ENCODE measurements at places on chromosomes 13 and 19.

GRCh38 chr13:26071691-26072090, 19.9 kb upstream of the SHISA2 start:
- H3K27ac ChIP-seq, result no peak overlapping the region
- H3K4me1 ChIP-seq, result peaks cover 22% of the 10 kb centered on the region
- no peaks in the 10 kb centered on the region for H3K36me3 ChIP-seq
- no peaks in the 10 kb centered on the region for H3K27me3 ChIP-seq
- no peak for DNase-seq

DNA sequence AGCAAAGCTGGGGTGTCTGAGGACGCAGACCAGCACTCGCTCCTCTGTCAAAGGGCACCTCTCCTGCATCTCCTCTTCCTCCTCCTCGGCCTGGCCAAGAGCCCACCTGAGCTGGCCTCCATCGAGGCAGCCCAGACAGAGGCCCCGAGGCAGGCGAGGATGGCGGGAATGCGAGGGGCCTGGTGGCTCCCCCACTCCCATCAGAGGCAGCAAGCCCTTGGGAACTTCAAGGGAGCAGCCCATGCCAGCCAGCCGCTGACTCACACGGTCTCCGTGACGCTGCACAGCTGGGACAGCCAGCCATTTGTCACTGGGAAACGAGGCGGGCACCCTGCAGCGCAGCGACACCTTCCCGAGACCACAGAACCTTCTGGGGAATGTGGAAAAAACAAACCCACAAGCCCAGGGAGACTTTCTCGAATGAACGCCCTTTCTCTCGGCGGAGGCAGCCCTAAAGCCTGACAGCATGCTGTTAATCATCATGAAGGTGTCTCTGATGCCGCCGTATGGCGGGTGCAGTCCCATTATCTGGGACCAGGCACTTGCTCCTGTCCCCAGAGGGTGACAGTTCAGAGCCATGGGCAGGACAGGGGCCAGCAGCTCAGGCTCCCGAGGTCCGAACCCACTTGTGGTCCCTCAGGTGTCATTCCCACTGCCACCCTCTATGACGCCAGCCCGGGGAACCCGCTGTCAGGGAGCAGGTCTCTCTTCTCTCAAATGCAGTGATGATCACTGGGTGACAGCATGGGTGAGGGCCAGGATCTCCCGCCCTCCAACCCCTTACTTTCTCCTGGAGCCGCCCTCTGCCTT, 53.0 kb downstream of the PEPD start:
- no peak overlapping the region for H3K27ac ChIP-seq
- DNase-seq, result no peak
- H3K4me3 ChIP-seq, result no peak overlapping the region

DNA sequence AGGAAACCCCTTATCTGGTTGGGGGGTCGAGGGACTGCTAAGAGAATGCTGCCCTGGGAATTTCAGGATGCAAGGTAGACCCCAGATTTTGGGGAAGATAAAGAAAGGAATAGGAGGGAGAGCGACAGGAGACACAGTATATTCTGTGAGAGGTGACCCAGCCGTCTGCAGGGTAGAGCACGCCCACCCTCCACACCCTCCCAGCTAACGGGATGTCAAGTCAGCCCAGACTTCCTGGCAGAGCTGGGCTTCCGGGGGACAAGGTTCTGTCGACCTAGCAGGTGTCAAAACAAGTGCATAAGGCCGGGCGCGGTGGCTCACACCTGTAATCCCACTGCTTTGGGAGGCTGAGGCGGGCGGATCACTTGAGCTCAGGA, 695 bp upstream of the PRR36 start:
- H3K4me3 ChIP-seq, result no peak overlapping the region
- H3K27me3 ChIP-seq, result peaks cover 47% of the 10 kb centered on the region
- H3K36me3 ChIP-seq, result no peaks in the 10 kb centered on the region
- no peaks in the 10 kb centered on the region for H3K4me1 ChIP-seq

DNA sequence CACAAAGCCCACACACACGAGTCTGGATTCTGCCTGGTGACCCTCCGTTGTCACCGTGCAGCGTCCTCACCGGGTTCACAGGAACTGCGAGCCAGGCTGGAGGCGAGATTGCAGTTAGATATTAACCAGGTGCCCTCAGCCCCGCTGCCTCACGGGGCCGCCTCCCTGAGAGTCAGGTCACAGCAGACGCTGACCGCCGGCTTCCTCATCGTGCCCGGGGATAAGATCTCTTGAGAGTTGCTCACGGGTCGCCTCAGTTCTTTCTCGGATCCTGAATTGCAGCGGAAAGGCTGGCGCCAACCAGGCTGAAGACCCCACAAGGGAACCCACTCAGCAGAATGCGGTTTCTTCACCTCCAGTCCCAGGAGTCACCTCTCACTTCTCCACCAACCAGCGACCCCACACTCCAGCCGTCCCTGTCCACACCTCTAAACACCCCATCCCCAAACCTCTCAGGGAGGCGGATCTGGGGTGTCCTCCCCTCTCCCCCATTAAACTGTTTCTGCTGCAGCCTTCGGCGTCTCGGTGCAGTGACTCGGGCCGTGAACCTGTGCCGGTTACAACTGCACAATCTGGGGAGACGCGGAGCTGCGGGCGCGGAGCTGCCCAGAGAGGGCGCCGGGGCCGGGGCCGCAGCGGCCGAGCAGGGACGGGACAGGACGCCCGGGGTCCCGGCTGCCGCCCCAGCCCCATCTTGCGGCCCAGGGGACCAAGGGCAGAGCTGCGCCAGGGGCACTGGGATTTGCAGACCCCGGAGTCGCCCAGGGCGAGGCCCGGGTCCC, 591 bp downstream of the ZNF823 start:
- H3K27ac ChIP-seq, result peak overlapping the region; percentile 63
- no peaks in the 10 kb centered on the region for H3K27me3 ChIP-seq
- peak overlapping the region; percentile 57 for H3K4me3 ChIP-seq
- peaks cover 8% of the 10 kb centered on the region for H3K4me1 ChIP-seq
- DNase-seq, result peak; percentile 32
- no peaks in the 10 kb centered on the region for H3K36me3 ChIP-seq

DNA sequence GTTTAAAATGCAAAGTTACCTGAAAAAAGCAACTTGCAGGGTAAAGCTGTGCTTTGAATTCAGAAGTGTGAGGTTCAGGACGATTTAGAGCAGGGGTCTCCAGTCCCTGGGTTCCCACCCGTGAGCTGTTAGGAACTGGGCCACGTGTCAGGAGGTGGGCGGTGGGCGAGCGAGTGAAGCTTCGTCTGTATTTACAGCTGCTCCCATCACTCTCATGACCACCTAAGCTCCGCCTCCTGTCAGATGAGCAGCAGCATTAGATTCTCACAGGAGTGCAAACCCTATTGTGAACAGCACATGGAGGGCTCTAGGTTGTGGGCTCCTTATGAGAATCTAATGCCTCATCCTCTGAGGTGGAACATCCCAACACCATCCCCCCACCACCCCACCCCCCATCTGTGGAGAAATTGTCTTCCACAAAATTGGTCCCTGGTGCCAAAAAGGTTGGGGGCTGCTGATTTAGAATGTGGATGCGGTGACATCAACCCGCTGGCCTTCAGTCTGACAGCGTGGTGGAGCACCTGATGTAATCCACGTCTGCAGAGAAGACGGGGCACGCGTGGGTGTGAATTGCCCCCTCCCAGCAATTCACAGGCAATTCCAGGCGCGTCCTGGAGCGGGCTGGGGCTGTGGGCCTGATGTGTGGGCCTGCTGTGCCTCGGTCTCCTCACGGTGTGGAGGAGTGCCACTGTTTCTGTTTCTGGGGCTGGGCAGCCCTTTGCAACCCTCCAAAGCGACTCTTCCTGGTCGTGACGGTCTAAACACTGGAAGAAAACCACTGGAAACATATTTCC, 214.0 kb upstream of the SOX1 start:
- H3K4me3 ChIP-seq, result no peak overlapping the region
- H3K4me1 ChIP-seq, result no peaks in the 10 kb centered on the region
- peaks cover 10% of the 10 kb centered on the region for H3K27me3 ChIP-seq
- DNase-seq, result no peak
- H3K36me3 ChIP-seq, result no peaks in the 10 kb centered on the region

DNA sequence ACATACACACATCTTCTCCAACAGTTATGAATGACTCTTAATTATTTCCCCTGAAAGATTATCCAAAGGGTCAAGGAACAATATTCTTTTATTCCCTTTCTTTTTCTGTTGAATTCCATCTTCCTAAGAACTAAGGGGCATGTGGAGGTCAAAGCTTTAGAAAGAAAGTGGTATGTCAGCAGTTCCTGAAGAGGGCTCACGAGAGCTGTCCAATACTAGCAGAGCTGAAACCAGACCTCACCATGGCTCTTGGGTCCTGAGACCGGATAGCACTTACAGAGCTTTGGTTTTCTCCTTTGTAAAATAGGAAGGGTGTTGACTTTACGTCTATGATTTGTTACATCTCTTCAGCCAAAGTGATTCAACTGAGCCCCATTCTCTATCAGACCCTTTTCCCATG, 109.8 kb upstream of the FREM2 start:
- no peak for DNase-seq
- no peak overlapping the region for H3K27ac ChIP-seq
- no peak overlapping the region for H3K4me3 ChIP-seq
- H3K27me3 ChIP-seq, result no peaks in the 10 kb centered on the region
- no peaks in the 10 kb centered on the region for H3K36me3 ChIP-seq

DNA sequence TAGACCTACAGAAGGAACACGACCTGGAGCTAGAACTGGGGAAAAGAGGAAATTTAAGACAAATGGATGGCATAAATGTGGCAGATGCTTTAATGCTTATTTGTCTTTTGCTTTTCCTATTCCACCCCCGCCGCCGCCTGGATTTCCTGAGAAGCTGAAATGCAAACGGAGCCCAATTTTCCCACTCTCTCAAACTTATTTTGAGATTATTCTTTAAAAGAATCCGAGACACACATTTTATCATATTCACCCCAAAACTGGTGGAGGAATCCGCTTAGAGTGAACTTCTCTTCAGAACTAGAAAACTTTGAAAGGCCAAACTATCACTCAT, 5.8 kb downstream of the POU4F1 start:
- no peak overlapping the region for H3K4me3 ChIP-seq
- peaks cover 4% of the 10 kb centered on the region for H3K4me1 ChIP-seq
- H3K27ac ChIP-seq, result no peak overlapping the region
- no peak for DNase-seq

DNA sequence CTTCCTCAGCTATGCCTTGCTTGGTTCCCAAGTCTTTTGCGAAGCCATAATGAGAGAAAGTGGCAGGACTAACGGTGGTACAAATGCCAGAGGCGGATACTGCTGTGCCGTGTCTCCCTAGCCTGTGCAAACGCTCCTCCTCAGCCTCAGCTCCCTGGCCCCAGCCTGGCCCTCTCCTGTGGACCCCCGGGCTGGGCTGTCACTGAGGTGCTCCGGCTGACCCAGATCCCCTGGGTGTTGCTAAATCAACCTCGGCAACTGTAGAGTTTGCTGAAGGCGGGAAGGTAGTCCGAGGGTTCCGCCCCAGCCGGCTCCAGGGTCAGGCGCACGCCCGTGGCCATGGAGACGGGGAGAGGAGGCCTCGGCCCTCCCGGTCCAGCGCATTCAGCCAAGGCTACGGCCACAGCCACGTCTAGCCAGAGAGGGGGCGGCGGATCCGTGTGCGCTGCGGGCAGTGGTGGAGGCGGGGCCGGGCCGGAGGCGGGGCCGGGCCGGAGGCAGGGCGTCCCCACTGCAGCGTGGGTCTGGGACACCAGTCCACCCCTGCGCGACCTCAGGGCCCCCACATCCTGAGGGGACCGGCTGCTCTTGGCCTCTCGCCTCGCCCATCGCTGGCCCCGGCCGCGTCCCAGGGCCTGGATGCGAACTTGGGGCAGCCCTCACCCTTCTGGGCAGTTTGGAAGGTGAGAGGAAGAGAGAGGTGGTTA, 16.4 kb upstream of the ZNF492 start:
- H3K4me1 ChIP-seq, result peaks cover 29% of the 10 kb centered on the region
- H3K27ac ChIP-seq, result peak overlapping the region; percentile 62
- no peak overlapping the region for H3K4me3 ChIP-seq
- no peak for DNase-seq

DNA sequence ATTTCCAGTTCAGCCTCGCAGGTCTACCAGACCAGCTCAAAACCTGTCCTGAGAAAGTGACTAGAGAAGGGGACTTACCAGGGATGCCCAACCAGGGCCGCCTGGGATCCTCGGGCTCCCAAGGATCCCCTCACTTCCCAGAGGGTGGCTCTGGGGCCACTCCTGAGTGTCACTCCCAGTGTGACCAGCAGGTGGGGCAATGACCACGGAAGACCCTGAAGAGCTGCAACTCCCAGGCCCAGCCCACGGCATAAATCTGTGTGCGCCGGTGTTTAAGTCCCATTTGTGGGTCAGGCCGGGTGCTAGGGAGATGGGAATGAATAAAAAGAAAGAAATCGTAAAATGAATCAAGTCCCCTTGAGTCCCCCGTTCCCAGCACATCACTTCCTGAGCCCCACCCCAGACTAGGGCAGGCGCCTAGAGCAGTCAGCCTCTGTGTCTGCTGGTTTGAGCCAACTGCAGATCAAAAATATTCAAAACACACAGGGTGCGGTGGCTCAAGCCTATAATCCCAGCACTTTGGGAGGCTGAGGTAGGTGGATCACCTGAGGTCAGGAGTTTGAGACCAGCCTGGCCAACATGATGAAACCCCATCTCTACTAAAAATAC, 10.7 kb downstream of the PTGIR start:
- no peaks in the 10 kb centered on the region for H3K27me3 ChIP-seq
- peaks cover 32% of the 10 kb centered on the region for H3K4me1 ChIP-seq
- no peak overlapping the region for H3K4me3 ChIP-seq
- no peaks in the 10 kb centered on the region for H3K36me3 ChIP-seq
- peak overlapping the region; percentile 44 for H3K27ac ChIP-seq

GRCh38 chr19:8081569-8082550, 29.3 kb downstream of the CCL25 start:
- H3K36me3 ChIP-seq, result no peaks in the 10 kb centered on the region
- H3K4me1 ChIP-seq, result no peaks in the 10 kb centered on the region
- H3K4me3 ChIP-seq, result no peak overlapping the region
- no peaks in the 10 kb centered on the region for H3K27me3 ChIP-seq

GRCh38 chr13:65468628-65469027, 1761.5 kb downstream of the PCDH9 start:
- H3K36me3 ChIP-seq, result no peaks in the 10 kb centered on the region
- no peak for DNase-seq
- no peaks in the 10 kb centered on the region for H3K4me1 ChIP-seq
- no peaks in the 10 kb centered on the region for H3K27me3 ChIP-seq
- no peak overlapping the region for H3K4me3 ChIP-seq

DNA sequence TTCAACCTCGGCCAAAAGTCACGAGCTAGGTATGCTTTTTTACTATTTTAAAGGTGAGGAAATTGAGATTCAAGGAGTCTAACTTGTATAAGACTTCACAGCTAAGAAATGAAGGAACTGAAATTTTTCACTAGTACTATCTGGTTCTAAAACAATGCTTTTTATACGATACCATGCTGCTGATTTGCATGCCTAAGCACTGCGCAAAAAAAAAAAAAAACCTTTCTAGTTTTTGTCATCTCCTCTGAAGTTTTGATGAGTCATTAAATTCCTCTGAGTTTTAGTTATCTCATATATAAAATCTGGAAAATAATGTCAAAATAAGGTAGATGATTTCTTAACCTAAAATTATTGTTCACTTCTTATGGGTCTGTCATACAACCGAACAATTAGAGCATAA, 28.0 kb upstream of the UFM1 start:
- no peak overlapping the region for H3K27ac ChIP-seq
- H3K4me1 ChIP-seq, result no peaks in the 10 kb centered on the region
- DNase-seq, result no peak
- H3K27me3 ChIP-seq, result no peaks in the 10 kb centered on the region
- no peak overlapping the region for H3K4me3 ChIP-seq
